ENCODE measurements at places on chromosomes 6 and 20.

- DNase-seq, result no peak
Observed at GRCh38 chr6:74248966-74249365, 553.0 kb downstream of the CD109 start.

DNA sequence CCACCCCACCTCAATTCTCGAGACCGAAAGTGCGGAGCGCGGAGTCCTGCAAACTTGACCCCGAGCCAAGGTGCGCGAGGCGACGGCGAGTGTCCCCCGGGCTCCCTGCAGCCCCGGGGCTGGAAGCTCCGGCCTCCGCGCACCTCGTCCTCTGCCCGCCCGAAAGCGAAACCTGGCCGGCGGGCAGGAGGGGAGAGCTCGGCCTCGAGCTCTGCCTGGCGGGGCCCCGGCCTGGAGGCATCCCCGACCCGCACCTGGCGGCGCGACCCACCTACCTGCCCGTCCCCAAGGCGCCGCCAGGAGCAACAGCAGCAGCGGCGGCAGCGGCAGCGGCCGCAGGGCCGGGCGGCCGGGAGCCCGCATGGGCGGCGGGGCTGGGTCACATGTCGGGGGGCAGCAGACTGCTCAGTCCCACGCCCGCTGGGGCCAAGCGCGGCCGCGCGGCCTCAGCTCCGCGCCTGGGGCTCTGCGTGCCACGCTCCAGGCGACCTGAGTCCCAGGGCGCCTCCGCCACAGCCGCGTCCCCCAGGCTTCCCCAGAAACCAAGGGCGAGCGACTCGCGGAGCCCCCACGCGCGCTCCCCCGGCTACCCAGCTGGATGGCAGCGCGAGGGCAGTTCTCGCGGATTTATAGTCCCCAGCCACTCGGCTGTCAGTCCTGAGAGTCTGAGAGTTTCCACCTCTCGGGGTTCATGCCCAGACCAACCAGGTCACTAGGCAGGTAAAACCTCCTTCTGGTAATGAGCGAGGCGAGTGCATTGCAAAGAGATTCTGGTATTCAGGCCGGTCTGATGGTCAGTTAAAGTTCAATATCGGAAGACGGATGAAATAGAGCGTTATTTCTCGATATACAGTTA is at the start of gene IL20RA:
IL20RA (minus strand) TSS at position 600 of the 856 bp plus-strand sequence; CDS start at position 363, 237 bp downstream.
- no peak for DNase-seq

GRCh38 chr6:148235446-148235845 is 107.2 kb upstream of the SASH1 start:
- no peak for DNase-seq

- DNase-seq, result no peak
Observed at GRCh38 chr6:72413884-72414283, 208.0 kb upstream of the KCNQ5 start.

DNA sequence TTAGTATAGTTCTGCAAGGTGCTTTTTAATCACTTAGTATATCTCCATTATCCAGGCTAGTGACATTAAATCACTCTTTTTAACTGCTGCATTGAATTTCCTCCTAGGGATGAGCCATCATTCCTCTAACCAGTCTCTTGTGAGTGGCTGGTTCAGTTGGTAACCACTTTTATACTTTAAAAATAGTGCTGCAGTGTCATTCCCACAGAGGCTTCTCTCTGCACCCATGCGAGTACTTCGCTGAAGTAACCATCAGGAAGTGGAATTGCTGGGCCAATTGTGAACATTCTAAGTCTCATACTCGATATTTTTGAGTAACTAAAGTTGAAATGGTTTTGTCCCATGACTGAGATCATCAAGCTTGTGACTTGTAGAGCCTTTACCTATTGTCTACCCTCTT is 2.1 kb downstream of the BTN3A2 start:
- DNase-seq, result no peak

DNA sequence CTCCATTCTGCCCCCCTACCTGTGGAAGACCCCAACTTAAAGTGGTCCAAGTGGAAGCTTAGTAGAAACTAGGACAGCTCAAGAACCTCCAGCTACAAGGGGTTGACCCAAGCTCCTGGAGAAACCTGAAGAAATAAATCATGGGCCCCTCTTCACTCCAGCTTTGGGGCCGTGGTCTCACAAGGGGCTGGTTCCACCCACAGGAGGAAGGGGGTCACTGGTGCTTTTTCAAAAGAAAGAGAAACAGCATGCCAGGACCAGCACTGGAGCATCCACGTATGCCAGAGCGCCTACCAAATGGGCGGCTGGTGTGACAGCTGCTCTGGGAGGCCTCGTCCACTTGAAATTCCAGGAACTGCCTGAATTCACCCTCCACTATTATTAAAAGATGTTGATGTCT is 14.4 kb upstream of the ANKRD60 start:
- DNase-seq, result no peak

DNA sequence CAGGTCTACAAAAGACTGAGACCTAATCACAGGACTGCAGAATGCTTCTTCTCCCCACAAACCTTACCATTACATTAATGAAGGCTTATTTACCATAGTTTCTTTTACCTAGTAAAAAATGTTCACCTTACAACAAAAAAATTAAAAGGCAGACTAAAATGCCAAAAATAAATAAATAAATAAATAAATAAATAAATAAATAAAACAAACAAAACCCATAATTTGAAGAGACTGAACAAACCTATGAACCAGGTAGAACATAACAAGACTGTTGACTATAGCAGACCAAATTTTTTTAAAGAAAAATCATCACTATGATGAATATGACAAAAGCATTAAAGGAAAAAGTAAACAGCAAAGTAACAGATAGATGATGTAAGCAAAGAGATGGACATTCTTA is 946.3 kb downstream of the EPHA7 start:
- no peak for DNase-seq

DNA sequence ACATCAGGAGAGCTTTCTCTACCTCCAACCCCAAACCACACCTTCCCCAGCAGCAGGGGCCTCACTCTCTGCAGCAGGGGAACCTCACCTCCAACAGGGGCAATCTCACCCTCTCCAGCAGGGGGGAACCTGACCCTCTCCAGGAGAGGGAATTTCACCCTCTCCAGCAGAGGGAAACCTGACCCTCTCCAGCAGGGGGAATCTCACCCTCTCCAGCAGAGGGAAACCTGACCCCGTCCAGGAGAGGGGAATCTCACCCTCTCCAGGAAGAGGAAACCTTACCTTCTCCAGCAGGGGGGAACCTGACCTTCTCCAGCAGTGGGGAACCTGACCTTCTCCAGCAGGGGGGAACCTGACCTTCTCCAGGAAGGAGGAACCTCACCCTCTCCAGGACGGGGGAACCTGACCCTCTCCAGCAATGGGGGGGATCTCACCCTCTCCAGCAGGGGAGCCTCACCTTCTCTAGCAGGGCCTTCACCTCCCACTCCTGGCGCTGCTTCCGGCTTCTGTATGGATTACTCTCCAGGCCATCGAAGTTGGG is 3.1 kb downstream of the B3GALT4 start:
- DNase-seq, result no peak

- DNase-seq, result no peak
Observed at GRCh38 chr6:17385660-17386059, 7.7 kb upstream of the CAP2 start.

DNA sequence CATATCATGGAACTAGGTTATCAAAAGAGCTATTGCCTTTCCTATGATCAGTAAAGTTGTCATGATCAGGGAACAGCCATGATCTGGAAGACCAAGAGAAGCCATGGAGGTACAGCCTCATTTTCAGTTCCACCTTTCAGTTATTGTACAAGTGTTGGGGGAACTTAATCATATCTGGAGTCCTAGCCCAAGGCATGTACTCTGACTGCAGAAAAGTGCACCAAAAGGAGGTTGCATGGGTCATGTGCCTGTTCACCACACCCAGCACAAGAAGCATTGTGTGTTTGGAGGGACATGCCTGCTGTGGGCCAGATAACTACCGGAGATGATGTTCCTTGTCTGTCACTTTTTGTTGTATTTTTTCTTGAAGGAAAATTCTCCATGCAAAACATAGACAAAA is 185.8 kb upstream of the MAN1A1 start:
- no peak for DNase-seq

- DNase-seq, result no peak
Observed at GRCh38 chr6:20873425-20874190, 339.4 kb downstream of the CDKAL1 start.

- no peak for DNase-seq
Observed at GRCh38 chr6:158647501-158647900, 2.4 kb upstream of the SYTL3 start.

- no peak for DNase-seq
Observed at GRCh38 chr20:54557806-54558590, 82.6 kb downstream of the DOK5 start.

- no peak for DNase-seq
Observed at GRCh38 chr6:147159536-147160374, 44.5 kb upstream of the STXBP5 start.

DNA sequence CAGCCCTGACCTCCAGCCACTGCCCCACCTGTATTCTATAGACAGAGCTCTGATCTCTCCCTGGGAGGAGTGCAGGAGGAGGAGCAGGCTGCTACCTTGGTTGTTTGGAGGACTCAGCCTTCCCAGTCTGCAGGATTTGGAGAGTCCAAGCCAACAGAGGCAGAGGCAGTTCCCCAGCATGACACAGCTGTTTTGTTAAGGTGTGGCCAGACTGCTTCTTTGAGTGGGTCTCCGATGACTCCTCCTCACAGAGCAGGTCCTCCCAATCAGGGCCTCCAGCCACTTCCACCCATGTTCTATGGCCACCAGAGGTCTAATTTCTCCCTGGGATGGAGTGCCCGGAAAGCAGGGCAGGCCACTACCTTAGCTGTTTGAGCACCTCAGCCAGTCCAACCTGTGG is 203.5 kb downstream of the HACE1 start:
- no peak for DNase-seq

DNA sequence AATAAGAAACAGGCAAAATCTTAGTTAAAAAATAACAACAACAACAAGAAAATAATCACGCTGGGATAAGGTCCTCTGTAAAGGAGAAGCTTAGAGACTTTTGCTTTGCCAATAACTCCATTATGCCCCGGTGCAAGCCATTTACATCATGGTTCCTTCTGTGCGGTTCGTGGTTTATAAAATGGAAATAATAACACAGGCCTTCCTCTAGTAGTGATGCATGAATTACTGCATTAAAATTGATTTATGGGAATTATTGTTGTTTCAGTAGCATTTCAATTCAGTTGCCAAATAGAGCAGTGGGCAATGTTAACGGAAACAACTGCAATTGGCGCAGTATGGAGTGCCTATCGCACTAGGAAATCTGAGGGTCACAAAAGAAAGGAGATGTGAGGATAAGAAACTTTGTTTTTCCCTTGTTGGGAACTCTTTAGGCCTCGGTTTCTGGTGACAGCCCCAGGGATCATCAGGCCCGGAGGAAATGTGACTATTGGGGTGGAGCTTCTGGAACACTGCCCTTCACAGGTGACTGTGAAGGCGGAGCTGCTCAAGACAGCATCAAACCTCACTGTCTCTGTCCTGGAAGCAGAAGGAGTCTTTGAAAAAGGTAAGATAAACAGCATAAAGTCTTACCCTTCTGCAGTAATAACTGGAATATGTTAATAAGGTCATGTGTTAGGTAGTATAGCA is 1.1 kb downstream of the CD109 start:
- no peak for DNase-seq

- no peak for DNase-seq
Observed at GRCh38 chr6:36967301-36967700, 12.8 kb downstream of the PI16 start.

DNA sequence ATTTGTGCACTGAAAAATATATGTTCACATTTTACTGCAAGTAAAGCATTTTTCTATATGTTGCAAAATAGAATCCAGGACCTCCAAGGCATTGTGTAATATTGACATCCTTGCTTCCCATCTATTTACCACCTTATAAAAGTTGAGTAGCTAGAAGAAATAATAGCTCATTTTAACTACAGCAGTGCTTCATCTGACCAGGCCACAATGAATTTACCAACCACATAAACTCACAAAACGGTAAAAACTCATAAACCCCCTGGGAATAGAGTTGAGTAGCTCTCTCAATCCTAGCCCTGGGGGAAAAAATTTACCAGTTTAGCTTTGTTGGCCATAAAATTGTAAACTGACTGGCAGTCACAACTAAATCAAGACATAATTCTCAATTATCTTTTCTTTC is 3.9 kb downstream of the ATXN1 start:
- no peak for DNase-seq

DNA sequence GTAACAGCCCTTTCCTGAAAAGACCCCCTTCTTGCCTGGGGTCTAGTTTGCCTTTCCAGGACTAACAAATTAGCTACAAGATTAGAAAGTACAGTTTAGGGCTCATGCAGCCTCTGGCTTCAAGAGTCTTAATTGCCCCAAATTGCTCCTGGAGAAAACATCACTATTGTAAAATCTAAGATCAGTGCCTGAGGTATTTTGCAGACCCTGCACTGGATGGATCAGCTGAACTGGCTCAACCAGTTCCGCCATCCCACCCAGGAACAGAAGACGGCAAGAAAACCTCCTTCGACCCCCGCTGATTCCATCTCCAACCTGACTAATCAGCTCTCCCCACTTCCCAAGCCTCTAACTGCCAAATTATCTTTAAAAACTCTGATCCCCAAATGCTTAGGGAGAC is 236.5 kb upstream of the KCNG1 start:
- no peak for DNase-seq

GRCh38 chr20:9531581-9531980 is 17.2 kb downstream of the LAMP5 start:
- DNase-seq, result no peak

- DNase-seq, result no peak
Observed at GRCh38 chr6:125057392-125058246, 95.4 kb downstream of the RNF217 start.

DNA sequence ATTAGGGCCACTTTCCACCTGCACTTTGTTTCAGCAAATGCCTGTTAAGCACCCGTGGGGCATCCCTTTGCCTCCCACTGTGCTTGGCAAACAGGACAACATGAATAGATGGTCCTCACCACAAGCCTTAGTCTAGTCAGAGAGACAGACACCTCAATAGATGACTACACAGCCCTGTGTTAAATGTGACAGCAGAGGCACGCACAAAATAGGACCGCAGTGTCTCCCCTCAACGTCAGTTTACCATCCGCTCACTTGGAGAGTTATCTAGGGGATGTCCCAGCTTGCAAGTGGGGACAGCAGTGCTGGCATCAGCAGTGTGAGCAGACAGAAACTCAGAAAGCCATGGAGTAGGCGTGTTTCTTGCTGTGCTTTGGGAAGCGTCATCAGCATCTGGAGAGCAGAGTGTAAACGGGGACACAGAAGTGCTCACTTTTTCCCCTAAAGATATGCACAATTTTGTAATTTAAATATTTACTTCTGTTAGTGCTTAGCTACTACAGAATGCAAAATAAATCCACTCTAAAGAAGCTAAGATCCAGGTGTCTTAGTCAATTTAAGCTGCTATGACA is 66.0 kb upstream of the TXNDC5 start:
- no peak for DNase-seq

DNA sequence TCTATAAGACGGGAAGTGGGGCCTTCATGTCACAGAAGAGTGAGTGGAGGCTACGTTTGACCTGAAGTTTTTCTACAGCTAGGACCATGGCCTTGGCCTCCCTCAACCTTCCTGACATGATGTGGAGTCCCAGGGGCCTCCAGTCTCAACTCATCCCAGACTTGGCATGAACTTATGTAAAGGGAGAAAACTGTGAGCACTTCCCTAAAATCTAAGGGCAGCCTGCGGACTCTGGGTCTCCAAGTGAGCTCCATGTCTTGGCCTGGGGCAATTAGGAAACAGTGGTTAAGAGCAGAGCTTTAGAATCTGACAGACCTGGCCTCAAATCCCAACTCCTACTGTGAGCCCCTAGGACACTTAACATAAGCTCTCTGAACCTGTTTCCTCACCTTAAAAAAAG is 182.5 kb downstream of the ZNF217 start:
- DNase-seq, result no peak

GRCh38 chr6:153424719-153425400 is 293.8 kb upstream of the RGS17 start:
- DNase-seq, result no peak

GRCh38 chr6:112372226-112372806 is 25.2 kb downstream of the RFPL4B start:
- DNase-seq, result no peak
